ENCODE measurements at places on chromosomes 12 and 14.

DNA sequence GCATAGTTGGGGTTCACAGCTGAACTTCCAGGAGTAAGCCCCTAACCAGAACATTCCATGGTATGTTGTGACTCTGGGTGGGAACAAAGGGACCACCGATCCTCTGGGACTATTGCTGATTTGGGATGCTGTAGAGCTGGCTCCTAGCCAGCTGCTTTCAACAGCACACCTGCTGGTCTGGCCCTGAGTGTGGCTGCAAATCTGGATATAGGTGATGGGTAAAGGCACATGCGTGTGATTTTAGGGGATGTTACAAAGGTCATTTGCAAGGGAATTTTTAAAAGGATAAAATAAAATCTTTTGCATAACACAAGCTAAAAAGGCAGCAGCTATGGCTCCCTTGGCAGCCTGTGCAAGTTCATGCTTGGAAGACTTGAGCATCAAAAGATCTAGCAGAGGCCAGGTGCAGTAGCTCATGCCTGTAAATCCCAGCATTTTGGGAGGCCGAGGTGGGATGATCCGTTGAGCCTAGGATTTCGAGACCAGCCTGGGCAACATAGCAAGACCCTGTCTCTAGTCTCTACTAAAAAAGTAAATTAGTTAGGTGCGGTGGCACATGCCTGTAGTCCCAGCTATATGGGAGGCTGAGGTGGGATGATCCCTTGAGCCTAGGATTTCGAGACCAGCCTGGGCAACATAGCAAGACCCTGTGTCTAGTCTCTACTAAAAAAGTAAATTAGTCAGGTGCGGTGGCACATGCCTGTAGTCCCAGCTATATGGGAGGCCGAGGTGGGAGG is 1.6 kb downstream of the ALDH2 start:
- DNase-seq = no peak

GRCh38 chr12:2544230-2544629 is 250.5 kb upstream of the FKBP4 start:
- no peak for DNase-seq

- no peak for DNase-seq
Measured at GRCh38 chr12:100359822-100360221, 2.9 kb downstream of the SLC17A8 start.

DNA sequence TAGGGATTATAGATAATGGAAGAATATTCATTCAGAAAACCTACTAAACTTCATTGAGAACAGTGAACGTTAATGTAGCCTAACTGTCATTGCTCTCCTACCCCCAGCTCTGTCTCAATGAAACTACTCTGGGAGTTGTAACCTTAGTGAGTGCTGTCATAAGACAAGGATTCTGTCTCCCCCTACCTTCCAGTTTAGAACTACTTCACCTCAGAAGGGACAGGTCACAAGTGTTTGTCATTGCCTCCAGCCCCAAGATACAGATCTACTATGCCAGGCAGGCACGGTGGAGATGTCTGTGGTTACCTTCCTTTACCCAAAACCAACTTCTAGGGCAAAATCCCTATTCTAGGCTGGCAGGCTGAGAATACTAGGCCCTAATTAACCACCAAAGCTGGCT is 833.1 kb upstream of the SEL1L start:
- no peak for DNase-seq

DNA sequence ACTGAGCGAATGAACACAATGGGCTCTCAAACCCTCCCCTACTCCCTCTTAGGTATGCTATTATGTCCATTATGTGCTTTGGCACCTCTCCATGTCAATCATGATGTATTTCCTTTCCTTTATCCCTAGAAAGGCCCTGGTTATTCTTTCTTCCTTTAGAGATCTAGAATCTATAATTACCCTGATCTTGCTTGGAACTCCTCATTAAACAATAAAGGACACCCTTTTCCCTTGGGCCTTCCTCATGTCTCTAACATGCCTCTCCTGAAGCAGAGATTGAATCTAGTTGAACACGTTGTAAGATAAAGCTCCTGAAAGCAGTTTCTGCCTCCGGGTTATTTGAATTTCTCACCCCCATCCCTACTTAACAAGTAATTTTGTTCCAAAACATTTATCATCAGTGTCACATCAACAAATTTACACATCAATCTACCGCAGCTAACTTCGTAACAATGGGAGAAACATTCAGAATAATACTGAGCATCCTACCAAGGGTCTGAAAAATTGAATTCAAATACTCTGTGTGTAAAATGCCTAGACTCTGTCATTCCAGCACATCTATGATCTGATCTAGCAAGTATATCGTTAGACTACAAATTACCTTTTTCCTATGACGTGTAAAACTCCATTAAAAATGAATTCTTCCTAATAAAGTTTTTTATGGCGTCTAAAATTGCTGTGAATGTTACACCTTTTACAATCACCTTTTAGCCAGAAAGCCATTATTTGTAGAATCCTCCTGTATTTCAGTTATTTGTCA is 5.4 kb downstream of the USP44 start:
- DNase-seq = no peak

- no peak for DNase-seq
Measured at GRCh38 chr14:92099802-92100201, 6.6 kb downstream of the ATXN3 start.

DNA sequence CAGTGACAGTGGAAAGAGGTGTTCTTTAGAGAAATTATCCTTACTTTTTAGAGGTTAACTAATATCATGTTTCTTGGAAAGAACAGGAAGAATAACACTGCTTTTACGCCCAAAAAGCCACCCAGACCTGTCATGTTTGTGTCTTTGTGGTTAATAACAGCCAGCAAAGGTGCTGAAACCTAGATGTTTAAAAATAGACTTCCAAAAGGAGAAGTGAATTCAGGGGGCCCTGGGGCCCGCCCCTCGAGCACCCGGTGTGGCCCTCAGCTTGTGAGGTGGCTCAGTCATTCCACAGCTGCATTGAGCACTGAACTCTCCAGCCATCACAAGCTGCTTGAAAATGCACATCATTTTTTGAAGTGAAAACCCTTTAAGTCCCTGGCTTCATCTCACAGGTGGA is 20.8 kb upstream of the AMN start:
- DNase-seq = no peak

DNA sequence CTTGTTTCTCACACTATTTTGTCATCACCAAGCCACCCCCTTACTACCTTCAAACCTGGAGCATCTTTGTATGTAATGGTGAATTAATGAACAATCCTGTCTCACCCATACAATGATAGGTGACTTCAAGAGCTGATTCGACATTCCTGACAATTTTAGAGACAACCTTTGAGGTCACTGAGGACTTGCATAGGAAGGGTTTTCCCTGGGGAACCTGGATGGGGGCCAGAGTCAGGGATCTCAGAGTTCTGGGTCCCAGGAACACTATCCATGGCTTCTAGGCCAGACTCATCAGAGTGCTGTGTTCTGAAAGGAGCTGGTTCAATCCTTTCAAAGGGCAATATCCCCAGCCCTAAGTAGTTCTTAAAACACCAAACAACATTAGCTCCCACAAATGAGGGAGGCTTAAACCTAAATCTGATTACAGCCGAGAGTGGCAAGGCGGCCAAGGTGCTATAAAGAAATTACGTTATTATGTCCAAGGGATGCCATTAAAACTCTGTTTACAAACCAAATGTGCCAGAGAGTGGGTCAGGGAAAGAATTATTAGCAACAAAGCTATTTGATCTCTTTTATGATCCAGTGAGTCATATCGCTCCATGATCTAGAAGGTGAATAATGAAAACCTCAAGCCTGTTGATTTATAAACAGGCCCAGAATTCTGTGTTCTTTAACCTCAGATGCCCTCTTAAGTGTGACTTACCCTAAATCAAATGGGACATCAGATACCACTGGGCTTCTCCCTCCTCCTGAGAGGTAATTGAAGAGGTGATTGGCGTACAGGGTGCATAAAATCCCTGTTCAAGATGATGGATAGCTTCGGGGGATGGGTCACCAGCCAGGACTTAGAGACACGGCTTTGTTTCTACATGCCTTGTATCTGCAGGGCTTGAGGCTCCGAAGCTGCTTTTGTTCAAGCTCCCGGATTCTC is 230.2 kb upstream of the TBX3 start:
- no peak for DNase-seq

DNA sequence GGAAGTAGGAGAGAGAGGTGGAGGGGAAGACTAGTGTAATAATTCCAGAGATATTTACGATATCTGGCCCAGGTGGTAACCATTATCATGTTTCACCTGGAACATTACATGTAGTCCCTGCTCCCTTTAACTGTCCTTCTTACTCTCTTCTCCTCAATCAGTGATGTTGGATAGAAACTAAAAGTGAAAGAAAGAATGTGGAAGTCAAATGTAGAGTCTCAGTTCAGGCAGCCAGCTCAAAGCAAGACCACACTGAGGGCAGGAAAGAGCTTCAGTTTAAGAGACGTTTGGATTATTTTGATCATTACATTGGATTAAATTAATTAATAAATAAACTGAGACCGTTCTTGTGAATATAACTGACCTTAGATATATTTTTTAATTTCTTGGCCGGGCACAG is 594.4 kb downstream of the FLRT2 start:
- no peak for DNase-seq

GRCh38 chr12:22631863-22632463 is 7.0 kb downstream of the ETNK1 start:
- no peak for DNase-seq

Measured in mesenteric fat pad (tissue), 1 donor.